ENCODE measurements at places on chromosomes 2 and 18.

- DNase-seq: no peak
These were observed 370.9 kb upstream of the ZEB2 start for GRCh38 chr2:144890828-144891227.

GRCh38 chr2:168233726-168234406, 13.5 kb downstream of the STK39 start:
- no peak for DNase-seq

DNA sequence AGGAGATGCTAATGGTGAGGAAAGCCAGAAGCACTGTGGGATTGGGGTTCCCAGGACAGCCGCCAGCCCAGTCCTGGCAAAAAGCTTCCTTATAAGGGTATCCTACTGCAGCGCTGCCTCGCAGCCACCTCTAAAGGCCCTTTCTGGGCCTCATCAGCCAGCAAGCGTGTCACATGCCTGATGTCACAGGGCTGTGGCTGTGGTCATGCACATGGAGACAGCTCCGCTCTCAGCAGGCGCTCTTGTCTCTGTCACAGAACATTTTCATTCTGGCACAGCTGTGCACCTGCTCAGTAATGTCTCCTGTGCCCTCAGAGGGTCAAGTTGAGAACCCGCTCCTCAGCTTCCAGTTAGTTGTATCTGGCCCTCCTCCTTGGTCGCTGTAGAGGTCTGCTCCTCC, 17.7 kb upstream of the MAL start:
- DNase-seq: peak; percentile 83

DNA sequence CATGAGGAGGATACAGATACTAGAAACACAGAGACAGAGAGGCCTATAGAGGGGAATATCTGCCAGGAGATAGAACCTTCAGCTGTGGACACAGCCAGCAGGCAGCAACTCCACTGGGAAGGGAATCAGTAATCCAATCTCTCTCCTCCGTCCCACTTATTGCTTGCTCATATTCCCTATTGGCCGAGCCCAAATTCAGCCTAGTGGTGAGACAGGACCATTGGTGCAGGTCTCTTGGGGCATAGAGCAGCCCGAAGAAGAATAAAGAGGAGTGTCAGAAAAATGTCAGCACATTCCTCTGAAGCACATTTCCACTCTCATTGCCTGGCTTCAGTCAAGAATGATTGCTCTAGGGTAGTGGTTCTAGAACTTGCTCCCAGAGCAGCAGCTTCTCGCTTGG, 1091.5 kb upstream of the GYPC start:
- no peak for DNase-seq

DNA sequence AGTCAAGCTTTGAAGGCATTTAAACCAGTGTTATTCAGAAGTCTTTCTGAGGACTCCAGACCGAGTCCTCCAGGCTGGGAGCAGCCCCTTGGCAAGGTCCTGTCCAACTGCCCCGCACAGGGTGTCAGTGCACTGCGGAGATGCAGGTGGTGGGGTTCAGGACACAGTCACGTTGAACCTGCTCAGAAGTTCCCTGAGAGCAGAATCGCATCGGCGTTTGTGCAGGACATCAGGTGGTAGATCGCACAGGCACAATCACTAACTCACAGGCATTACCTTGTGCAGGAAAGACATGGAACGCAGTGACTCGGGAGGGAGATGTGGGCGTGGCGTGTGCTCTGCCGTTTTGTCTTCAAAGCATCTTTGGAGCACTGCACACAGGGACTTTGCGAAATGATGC, 10.4 kb downstream of the COPS9 start:
- no peak for DNase-seq

DNA sequence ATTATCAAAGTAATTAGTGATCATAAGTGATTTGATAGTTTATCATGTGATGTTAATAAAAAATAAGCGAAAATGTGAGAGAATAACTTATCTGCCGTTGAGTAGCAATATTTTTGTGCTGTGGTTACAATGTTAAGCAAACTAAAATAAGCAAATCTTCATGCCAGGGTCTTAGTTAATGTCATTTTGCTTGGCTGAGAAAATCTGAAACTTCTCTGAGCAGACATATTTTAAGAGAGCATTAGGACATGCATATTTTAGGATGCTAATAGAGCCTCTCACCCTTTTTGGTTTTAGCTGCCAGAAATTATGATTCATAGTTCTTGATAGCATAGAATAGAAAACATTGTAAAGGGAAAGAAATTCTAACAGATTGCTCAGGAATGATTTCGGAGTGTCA, 233.5 kb upstream of the ZEB2 start:
- DNase-seq: no peak

GRCh38 chr18:5106730-5107129, 90.3 kb downstream of the AKAIN1 start:
- no peak for DNase-seq

DNA sequence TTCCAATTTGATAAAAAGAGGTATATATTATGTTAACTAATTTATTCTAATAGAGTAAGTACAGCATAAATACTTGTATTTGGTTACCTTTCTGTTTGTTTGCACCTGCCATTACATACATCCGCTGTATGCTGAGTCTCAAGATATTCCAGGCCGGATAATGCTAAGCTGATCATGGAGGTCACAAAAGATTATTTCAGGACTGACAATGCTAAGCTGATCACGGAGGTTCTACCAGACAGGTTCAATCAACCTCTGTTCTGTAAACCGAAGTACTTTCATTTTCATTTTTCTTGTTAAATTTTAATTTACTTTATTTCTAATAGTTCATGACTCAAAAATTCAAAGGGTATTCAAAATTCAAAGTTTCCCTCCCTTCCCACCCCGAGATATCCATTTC, 31.1 kb downstream of the PNO1 start:
- no peak for DNase-seq

DNA sequence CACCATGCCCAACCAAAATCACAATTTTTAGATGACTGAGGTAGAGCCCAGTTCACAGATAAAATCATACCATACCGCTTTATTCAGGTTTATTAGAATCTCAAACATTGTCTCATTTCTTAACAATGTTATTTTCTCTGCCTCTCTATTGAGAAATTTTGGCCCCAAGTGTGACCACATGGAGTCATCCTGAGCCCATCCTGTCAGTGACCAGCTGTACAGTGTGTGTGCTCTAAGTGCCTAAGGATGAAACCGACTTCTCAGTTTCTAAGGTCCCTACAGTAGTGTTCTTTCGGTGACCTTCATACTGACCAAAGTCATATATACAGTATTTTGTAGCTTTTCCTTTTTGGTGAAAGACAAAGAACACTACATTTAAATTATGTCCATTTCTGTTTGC, 123.7 kb upstream of the MSTN start:
- DNase-seq: no peak

DNA sequence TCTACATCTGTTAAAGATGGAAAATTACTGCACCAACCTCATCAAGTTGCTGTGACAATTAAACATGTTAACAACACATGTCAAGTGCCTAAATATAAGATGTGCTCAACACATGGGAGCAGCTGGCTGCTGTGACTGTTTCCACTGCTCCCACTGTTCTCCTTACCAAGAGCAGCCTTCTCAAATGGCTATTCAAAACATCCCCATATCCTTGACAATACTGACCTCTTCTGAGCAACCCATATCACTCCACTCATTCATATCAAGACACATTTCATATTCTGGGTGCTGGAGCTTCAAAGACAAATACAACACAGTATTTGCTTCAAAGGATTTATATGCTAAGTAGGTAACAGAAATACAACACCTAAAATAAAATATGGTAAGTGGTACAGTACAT, 60.3 kb downstream of the PIAS2 start:
- DNase-seq: peak; percentile 71

GRCh38 chr2:138771534-138771933, 8.7 kb downstream of the NXPH2 start:
- no peak for DNase-seq

DNA sequence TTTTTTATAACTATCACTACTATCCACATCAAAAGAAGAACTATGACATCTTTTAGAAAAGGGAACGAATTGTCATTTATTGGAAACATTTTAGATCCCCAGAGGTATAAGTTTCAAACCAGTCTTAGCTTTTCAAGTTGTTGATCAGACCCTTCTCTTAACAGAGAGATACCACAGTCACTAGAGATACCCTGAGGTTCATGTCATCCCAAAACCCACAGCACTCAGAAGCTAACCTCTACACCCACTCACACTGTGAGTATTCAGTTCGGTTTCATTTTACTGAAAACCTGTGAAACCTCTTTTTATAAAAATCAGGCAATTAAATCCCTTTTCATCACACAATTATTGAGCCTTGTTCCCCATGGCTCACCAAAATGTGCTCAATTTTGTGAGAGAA, 156.2 kb downstream of the DTNA start:
- no peak for DNase-seq

- DNase-seq: no peak
These were observed 1.3 kb downstream of the RNPEPL1 start for GRCh38 chr2:240569523-240569997.

DNA sequence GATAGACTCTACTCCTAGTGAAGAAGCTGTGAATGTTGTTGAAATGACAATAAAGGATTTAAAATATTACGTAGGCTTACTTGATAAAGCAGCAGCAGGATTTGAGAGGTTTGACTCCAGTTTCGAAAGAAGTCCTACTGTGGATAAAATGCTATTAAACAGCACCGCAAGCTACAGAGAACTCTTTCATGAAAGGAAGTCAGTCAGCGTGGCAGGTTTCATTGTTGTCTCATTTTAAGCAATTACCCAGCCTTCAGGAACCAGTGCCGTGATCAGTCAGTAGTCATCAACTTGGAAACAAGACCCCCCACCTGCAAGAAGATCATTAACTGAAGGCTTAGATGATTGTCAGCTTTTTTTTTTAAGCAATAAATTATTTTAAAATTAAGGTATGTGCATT, 14.0 kb downstream of the USP14 start:
- no peak for DNase-seq

- no peak for DNase-seq
These were observed 1.4 kb downstream of the SUCLG1 start for GRCh38 chr2:84457686-84458085.

DNA sequence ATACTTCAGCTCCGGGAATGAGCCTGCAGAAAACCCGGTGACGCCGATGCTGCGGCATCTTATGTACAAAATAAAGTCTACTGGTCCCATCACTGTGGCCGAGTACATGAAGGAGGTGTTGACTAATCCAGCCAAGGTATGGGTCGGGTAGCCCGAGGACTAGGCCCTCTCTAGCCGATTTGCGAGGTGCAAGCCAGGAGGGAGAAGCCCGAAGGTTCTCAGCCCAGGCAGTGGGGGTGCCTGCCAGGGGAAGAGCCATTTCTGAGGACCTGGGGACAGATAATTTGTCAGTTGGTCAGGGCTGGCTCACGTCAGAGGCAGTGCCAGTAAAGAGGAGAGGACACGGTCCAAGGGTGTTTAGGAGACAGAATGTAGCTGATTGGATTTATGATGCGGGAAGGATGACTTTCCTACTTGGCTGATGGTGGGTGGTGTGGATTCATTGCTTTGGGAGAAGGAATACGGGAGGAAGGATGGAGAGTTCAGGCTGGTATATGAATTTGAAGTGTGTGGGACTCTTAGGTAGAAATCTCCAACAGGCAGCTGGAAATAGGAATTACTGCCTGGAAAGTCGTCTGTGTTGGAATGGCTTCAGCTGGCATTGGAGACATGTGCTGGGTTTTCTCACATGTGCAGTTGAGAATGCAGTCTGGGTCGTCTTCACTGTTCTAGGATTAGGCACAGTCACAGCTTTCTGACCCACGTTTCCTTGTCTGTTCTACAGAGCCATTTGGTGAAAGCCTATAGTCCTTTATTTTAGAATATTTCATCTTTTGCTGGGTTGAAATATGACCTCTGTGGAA, 874 bp downstream of the NDUFAF7 start:
- DNase-seq: no peak

DNA sequence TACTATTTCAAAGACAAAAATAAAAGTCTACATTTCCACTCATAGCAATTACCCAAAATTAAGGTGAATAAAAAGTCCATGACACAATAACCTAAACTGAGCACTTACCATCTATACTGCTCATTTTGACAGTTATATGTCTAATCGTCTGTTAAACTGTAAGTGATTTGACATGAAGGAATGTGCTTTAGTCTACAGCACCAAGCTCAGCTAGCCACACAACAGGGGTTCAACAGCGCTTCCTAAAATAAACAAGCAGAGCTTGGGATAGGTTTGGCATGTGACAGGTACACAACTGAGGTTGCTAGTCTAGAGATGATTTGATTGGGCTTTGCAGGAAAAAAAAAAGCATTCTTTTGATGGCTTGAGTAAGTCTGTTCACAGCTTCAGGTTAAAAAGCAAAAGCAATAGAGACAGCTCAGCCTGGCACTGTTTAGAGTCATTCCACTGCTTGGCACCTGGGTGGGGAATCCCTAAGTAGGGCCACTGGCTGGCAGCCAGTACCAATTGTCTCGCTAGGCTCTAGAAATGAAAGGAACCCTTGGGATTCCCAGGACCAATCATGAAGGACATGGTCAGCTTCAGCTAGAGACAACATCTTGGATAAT, 78.6 kb downstream of the BARD1 start:
- DNase-seq: no peak

DNA sequence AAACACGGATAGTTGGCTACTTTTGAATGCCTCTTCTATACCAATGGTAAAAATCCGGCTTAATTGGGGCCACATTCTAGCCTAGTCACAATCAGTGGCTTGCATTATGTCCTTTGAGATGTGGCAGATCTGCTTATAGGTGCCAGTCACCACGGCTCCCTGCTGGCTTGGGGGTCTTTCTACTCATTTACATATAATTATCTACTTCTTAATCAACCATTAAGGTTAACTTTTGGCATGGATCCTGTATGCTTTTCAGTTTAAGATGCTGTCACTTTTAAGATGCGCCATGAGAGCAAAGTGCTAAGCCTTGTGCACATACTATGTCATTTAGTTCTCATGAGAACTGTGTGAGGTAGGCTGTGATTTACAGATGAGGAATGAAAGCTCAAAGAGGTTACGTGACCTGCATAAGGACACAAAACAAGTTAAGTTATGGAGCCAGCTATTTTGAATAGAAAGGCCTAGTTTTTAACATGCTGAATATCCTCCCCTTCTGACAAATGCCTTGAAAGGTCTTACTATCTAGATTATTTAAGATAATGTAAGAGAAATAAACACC, 4.1 kb downstream of the NEDD4L start:
- no peak for DNase-seq

- DNase-seq: no peak
These were observed 276.3 kb downstream of the RND3 start for GRCh38 chr2:150211164-150211631.

GRCh38 chr2:21358976-21359375, 235.2 kb downstream of the TDRD15 start:
- DNase-seq: no peak

DNA sequence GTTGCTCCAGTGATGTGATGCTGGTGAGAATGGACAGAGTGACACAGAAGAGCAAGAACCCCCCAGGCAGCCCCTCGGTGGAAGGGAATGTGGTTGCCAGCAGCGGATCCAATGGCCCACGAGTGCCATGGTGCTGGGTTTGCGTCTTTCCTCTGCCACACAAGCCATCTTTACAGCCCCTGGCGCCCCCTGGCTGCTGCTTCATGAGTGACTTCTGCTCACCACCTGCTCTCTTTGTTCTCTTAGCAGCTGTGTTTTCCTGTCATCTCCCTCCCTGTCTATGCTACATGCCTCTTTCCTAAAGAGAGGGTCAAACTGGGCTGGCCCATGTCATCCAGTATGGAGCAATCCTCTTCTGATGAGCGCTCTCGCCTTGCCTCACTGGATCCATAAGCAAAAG, 300.0 kb upstream of the SMIM21 start:
- DNase-seq: peak; percentile 42

Data from globus pallidus (tissue), 1 donor.